ENCODE measurements at places on chromosomes 5 and 9.

- DNase-seq = no peak
Observed at GRCh38 chr9:36136894-36137391, 410 bp downstream of the GLIPR2 start.

DNA sequence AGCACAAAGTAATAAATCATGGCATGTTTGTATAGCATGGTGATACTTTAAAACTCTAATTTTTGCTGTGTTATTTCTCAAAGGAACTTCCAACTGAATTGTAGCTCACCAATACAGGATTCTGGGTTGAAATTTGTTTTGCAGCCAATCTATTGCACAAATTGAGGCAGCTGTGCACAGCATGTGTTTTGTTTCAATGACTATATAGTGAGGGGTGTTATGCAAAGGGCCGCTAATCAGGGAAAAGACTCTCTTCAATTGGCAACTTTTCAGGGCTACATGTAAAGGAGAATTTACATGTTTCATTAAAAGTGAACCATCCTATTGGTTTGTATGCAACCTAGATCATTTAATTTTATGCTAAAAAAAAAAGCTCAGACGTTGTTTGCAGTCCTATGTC is 44.6 kb downstream of the PLPPR1 start:
- DNase-seq = peak; percentile 11

- DNase-seq = no peak
Observed at GRCh38 chr5:19902316-19902934, 85.6 kb downstream of the CDH18 start.

DNA sequence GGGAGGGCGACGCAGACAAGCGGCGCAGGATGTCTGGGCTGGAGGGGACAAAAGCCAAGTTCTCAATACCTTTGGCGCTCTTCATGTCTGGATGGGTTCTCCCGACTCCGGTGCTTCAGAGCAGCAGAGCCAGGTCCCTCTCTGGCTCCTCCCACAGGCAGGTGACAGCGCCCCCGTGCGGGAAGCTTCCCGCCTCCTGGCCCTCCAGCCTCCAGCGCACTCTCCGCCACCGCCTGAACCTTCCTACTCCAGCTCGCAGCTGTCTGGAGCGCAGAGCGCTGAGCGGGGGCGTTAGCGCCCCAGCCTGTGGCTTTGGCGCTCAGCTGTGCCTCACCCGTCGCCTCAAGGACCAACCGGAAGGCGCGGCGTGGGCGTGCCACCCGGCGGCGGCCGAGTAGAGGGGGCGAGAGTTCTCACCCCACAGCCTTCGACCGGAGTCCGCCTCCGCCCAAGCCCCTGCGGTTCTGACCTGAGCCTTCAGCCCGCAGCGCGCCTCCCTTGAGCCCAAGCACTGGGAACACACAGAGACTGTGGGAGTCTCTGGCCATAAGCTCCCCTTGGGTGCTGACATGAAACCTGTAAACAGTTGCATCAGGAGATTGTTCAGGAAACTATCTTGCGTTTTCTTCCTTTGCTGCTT is at the start of gene SLCO4C1:
Gene SLCO4C1 (minus strand): TSS at position 107 of the 640 bp plus-strand sequence. CDS start 22 bp downstream, at position 85.
- peak; percentile 80 for DNase-seq

DNA sequence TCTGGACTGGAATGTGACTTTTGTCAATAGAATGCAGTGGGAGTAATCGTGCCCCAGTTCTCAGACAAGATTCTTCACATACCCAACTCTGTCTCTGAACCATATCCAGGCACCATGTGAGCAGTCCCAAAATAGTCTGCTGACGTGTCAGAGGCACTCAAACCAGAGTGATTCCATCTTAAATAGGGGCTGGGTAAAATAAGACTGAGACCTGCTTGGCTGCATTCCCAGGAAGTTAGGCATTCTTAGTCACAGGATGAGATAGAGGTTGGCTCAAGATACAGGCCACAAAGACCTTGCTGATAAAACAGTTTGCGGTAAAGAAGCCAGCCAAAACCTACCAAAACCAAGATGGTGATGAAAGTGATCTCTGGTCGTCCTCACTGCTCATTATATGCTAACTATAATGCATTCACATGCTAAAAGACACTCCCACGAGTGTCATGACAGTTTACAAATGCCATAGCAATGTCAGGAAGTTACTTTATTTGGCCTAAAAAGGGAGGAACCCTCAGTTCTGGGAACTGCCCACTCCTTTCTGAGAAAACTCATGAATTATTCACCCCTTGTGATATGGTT is 16.9 kb upstream of the PLCXD3 start:
- no peak for DNase-seq

DNA sequence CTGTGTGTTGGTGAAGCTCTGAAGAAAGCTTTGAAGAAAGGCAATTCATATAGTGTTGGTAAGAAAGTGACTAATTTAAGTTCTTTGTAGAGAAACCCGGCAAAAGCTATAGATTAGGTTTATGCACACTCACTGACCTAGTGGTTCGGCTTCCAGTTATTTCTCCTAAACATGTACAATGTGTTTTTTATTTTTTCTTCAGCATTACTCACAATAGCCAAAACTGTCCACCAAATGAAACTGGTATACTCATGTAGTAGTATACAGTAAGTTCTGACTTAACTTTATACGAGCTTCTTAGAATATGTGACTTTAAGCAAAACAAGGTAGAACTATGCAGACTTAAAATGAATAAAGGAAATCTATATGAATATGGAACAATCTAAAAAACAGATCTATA is 44.8 kb downstream of the PJA2 start:
- no peak for DNase-seq

- DNase-seq = no peak
Observed at GRCh38 chr5:147167529-147167928, 67.3 kb upstream of the STK32A start.

- no peak for DNase-seq
Observed at GRCh38 chr5:180519098-180519497, 24.9 kb downstream of the CNOT6 start.

- DNase-seq = no peak
Observed at GRCh38 chr5:36273809-36274526, 27.7 kb downstream of the RANBP3L start.

DNA sequence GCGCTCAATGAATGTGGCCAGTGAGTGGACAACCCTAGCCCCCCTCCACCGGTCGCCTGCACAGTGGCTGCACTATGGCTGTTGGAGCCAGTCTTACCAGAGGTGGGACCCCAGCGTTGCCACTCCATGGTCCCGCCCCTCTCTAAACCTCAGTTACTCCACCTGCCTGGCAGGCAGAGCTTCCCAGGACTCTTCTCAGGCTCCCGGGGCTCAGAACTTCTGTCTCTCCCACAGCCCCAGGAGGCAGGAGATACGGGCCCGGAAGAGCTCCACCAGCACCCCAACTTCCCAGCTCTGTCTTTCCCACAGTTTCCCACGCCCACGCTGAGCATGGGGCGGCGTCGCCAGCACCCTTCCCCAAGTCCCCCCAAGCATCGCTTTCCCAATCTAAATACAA is 975 bp downstream of the RASGEF1C start:
- no peak for DNase-seq

DNA sequence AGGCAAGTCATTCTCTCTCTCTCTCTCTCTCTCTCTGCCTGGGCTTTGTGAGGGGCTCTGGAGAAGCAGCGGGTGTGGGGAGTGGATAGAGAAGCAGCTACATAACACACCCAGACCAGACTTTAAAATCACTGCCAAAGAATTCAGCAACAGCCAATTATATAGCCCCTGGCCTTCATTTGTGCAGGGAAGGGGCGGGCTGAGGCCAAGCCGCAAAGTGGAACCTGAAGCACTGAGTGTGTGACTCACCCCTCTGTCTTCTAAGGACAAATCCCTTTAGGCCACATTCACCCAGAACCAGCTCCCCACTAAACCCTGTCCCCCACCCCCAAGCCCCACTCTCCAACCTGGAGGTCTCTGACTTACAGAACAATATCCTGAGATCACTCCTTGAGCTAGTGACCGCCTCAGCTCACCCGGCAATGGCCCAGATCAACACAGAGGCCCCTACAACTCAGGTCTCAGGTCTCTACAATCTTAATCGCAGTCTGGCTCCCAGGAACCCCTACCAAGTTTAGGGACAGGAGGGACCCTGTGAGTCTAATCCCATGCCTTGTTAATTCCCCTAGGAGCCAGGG is 6.0 kb downstream of the B4GALT1 start:
- no peak for DNase-seq

DNA sequence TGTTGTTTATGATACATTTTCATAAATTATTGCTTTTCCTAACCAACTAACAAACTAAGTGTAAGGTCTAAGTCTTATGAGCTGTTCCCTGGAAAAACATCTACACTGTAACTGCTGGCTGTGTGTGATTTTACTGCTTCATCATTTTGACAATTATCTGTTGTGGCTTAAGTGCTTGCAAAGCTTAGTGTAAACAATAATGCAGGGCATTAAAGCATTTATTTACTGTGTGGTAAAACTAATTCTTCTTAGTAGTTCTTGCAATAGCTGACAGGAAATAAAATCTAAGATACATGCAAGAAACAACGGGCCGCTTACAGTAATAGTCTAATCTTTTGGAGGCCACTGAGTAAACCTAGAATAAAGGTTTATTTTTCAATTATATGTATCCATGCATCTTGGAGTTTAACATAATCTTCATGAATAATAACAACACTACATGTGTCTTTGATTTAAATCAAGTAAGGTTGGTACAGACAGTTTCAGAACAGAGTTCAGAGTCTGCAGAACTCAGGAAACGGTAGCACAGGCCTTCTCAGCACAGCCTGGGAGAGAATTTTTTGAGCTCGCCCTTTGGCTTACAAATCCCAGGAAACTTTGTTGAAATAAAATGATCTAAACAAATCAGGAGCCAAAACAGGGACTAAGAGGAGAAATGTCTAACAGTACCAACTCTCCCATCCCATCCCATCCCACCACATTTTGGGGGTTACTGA is 473.1 kb downstream of the NR2F1-AS1 start:
- peak; percentile 1 for DNase-seq

DNA sequence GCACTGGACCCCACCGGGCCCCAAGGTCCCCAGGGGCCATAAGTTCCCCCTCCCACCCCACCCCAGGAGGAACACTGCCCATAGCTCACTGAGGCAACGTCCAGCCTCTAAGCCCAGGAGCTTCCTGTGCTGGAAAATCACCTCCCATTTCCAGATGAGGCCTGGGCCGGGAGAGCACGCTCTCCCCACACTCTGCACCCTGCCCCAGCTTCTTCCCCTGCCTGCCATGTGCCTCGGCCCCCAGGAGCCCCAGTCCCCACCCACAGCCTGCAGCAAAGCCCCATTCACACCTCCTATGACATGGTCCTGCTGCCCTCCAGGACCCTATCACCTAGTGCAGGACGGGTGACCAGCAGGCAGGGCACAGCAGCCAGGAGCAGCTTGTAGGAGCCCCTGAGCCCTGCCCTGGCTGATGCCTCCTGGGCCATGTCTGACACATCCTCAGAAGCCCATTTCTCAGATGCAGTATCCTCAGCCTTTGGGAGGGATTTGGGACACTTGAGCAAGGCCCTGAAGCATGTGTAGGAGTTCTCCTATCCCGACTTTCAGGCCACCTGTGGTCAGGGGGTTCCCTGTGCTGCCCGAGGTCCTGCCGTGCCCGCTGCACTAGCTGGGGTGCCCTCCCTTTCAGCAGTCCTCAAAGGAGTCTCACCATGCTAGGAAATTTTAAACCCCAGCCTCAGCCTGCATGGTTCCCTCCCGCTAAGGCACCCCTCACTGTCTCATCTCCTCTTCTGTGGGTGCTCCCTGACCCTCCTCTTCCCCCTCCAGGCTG is 119.4 kb upstream of the FOXD4L5 start:
- DNase-seq = no peak

DNA sequence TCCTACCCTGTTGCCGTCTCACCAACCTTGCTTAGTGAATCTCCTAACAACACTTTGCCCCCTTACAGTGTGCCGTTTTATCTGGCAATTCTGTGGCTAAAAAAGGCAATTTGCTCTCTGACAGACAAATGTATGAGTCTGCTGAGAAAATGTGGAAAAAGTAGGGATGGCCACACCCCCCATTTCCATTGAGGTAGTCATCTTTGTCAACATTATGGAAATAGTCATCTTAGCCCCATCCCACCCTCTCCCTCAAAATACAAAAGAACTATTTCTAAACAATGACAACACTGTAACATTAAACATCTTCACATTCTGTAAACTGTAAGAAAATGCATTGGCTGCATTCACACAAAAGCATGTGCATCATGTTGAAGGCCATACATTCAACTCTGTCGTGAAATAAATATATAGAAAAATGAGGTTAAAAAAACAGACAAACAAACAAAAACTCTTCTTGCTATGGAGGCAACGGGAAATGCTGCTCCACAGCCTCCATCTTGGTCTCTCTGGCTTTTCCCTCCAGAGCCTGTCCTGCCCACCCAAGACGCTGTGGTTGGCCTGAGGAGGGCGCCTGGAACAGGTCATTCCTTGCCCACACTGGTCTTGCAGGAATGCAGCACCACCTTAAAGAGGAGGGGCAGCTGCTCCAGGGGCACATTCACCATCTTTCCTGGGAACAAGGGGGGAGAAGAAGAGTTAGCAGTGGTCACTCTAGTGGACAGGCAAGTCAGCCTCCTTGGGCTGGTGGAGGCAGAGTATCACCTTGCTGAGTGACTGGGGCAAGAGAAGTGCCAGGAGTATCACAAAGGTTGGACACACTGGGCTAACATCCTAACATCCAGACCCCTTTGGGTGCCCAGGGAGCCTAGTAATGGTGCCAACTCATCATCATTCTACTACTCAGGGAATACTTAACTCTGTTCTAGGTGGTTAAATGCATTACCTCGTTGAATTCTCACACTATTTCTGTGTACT is 15.2 kb upstream of the NR5A1 start:
- no peak for DNase-seq

DNA sequence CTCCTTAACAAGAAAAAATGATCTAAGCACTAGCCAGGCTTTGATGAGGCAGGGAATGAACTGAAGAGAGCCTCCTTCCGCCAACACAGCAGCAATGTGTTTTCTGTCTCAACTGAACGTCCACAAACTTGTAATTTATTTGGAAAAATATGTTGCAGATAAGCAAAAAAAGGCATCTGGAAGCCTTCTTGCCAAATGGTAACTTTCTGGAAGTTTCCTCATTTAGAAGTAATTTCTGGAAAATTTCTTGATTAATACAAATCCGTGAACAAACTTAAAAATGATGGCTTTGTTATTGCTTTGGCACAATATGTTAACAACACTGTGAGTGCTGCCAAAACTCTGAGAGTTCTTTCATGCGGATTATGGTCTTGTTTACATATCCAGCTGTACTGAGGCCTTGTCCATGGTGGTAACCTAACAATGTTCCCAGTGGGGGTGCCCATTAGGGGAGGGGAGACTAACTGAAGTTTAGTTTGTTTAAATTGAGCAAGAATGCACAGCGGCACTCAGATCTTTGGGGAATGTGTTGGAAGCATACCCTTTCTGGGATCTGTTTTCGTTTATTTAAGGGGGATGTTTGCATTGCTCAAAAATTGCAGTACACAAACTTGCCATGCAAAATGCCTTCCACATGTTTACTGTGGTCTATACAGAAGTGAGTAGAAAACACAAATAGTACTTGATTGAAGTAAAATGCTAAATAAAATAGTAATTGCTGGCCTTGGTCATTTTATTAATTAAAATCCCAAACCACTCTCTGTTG is 334.7 kb downstream of the NR2F1-AS1 start:
- peak; percentile 66 for DNase-seq

GRCh38 chr9:17280350-17281012 is 145.6 kb downstream of the CNTLN start:
- DNase-seq = no peak

GRCh38 chr5:154206311-154206710 is 15.8 kb downstream of the GALNT10 start:
- no peak for DNase-seq
